ENCODE measurements at places on chromosomes 3 and 15.

- no peak for DNase-seq
Observed at GRCh38 chr3:111080413-111080812, 8.8 kb downstream of the NECTIN3 start.

DNA sequence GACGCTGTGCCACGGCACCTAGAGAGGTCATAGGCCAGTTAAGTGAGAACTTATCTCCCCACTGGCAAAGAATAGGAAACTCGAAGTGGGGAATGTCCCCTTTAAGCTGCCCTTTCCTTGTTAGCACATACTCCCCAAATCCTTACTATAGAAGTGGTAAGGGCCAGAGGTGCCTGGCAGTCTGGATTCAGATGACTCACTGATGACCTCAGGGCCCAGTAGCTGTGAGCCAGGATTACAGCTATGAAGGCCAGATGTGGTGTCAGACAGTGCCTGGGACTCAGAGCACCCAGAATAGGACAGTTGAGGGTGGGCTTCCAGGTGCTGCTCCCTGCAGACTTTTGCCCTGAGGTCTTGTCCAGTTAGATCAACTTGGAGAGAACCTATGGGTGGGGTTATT, 37.7 kb downstream of the PDIA5 start:
- peak; percentile 57 for DNase-seq

GRCh38 chr3:65734382-65734781, 304.3 kb downstream of the MAGI1 start:
- no peak for DNase-seq

- DNase-seq: no peak
Observed at GRCh38 chr3:153215966-153216365, 53.9 kb downstream of the RAP2B start.

DNA sequence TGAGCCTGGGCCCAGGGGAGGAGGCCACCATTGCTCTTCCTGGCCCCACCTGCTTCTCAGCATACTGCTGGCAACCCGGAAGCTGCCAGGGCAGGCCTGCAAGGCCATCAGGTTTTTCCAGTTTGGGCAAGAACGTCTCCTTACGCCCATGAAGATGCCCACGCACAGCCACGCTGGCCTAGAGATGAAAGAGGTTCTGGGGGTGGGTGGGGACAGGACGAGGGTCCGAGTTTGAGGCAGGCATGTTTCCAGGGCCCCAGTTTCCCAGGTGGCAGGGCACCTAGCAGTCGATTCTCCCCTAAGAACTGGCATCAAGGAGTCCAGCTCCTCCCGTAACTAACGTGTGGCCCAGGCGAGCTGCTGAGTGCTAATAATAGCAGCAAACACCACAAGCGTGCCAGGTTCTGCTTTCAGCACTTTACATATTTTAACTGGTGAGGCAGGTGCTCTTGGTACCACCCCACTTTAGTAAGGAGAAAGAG, 45.8 kb downstream of the ZNF710 start:
- no peak for DNase-seq

DNA sequence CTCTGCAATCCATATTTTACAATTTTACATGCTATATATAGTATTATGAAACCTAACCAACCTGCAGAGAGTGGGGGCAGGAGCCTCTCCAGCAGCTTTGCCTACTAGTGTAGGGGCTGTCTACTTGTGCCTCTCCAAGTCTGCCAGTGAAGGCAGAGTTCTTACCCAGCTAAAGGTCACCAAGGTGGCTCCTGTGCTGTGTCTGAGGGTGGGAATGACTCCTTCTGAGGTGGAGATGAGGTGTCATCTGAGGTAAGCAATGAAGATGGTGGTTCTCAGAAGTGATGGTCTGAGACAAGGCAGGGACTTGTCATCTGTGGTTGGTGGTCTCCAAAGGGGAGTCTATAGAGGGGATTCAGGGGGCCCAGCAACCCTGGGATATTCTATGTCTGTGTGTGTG, 47.5 kb downstream of the SACM1L start:
- DNase-seq: no peak

DNA sequence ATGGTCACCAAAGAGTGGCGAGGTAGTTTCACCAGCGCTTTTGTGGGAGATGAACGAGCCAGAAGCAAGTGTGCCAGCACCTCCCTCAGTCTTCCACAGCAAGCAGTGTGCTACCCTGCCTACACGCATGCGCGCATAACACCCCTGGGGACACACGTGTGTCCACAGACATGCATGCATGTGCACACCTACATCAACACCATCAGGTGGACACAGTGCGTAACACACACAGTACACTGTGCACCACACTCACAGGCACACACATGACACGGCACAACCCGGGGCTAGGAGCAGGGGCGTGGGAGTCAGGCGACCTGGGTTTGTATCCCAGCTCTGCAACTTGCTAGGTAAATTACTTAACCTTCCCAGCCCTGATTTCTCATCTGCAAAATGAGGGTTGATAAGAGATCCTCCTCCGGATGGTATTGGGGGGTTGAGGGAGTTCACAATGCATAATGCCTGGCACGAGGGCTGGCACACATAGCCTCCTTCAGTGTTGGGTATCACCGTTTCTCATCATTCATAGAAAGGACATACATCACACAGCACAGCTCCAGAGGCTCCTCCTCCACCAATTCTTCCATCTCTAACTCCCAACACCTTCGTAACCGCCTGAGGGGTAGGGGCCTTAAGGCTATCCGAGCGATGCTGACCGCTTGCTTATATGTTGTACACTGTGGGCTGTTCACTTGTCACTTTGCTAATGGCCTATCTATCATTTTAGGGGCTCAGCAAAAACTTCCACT, 174.9 kb downstream of the SMAD6 start:
- no peak for DNase-seq

GRCh38 chr3:50503504-50504342, at the start of gene CACNA2D2:
Gene CACNA2D2, minus strand, starts transcription at chr3:50503634. Its CDS starts 211 bp downstream, at chr3:50503423.
- DNase-seq: peak; percentile 66

DNA sequence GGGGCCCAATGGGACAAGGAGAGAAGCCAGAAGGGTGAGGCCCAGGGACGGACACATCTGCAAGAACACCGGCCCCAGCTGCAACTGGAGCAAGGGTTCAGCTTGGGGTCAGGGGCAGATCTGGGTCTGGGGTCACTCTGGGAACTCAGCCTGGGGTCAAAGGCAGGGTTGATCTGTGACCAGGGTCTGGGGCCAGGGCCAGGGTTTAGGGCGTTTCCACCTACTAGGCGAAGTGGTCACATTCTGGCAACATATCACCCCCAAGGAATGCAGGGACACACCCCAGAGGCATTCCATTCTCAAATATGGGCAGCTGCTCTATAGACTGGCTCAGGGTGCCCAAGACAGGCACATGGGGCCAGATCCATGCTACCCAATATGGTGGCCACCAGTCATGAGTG, 9.0 kb downstream of the UROC1 start:
- DNase-seq: no peak

- no peak for DNase-seq
Observed at GRCh38 chr3:62214850-62215249, 158.5 kb downstream of the FEZF2 start.
